Effector memory CD8-positive, alpha-beta T cell (primary cell): ENCODE measurements at places on chromosomes 7 and 10.

GRCh38 chr10:72086466-72087391 lies 1.6 kb downstream of the SPOCK2 start:
- no peaks in the 10 kb centered on the region for H3K27me3 ChIP-seq
- H3K4me3 ChIP-seq = peak overlapping the region; percentile 94
- H3K36me3 ChIP-seq = peaks cover 72% of the 10 kb centered on the region
- peak overlapping the region; percentile 99 for H3K27ac ChIP-seq
- DNase-seq = peak; percentile 63
- H3K4me1 ChIP-seq = peaks cover 57% of the 10 kb centered on the region

DNA sequence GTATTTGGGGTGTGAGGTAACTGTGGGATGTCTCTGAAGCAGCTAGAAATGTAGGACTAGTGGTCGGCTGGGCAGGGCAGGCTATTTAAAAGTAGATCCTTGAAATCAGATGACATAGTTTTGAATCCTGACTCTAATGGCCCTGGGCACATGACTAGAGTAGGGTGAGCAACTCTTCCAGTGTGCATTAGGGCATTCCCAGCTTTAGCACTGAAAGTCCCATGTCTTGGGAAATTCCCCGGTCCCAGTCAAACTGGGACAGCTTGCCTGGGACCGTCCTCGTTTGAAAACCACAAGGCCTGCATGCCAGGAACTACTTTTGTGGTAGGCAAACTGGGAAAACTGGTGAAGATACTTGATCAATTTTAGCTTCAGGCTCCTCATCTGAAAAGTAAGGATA lies 255.3 kb downstream of the PTEN start:
- H3K36me3 ChIP-seq = no peaks in the 10 kb centered on the region
- no peak overlapping the region for H3K4me3 ChIP-seq
- H3K27ac ChIP-seq = no peak overlapping the region
- peaks cover 20% of the 10 kb centered on the region for H3K4me1 ChIP-seq
- no peaks in the 10 kb centered on the region for H3K27me3 ChIP-seq

- H3K4me3 ChIP-seq = no peak overlapping the region
- H3K4me1 ChIP-seq = peaks cover 14% of the 10 kb centered on the region
- DNase-seq = no peak
- H3K27me3 ChIP-seq = no peaks in the 10 kb centered on the region
Measured at GRCh38 chr7:101898106-101898505, 80.7 kb downstream of the CUX1 start.

DNA sequence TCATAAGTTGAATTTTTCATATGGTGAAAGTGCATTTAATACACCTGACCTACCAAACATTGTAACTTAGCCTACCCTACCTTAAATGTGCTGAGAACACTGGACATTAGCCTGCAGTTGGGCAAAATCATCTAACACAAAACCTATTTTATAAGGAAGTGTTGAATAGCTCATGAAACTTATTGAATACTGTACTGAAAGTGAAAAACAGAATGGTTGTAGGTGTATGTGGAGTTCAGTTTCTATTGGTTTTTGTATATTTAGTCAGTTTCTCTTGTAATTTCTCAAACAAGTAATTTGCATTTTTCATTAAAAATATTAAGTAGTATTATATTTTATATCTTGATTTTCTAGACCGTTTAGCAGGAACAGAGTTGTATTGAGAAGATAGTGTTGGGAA lies 15.3 kb downstream of the CCDC7 start:
- H3K27ac ChIP-seq = no peak overlapping the region
- H3K4me3 ChIP-seq = no peak overlapping the region

- H3K27ac ChIP-seq = peak overlapping the region; percentile 57
- no peak overlapping the region for H3K4me3 ChIP-seq
- no peak for DNase-seq
- peaks cover 10% of the 10 kb centered on the region for H3K4me1 ChIP-seq
- H3K36me3 ChIP-seq = peaks cover 21% of the 10 kb centered on the region
- peaks cover 6% of the 10 kb centered on the region for H3K27me3 ChIP-seq
Measured at GRCh38 chr7:5139998-5140397, 50.0 kb upstream of the WIPI2 start.

GRCh38 chr7:138784692-138785091 lies 13.1 kb upstream of the TMEM213 start:
- H3K4me1 ChIP-seq = no peaks in the 10 kb centered on the region
- no peak overlapping the region for H3K4me3 ChIP-seq
- H3K27ac ChIP-seq = no peak overlapping the region
- H3K36me3 ChIP-seq = no peaks in the 10 kb centered on the region
- peaks cover 32% of the 10 kb centered on the region for H3K27me3 ChIP-seq
- no peak for DNase-seq

DNA sequence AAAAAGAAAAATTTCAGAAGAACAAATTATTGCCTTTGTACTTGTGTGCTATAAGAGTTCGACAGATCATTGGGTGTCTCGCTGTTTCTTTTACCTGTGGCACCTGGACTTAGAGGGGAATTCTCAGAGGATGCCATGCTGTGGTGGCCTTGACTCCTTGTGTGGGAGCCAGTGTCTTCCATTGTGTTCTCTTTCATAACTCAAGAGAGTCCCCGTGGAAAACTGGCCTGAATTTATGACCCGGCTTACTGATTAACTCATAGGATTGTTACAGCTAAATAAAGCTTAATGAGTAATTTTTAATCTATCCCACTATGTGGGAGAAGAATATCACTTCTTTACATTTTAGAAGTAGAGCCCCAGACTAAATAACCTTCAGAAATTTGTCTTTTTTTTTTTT lies 54.5 kb downstream of the UBE3C start:
- H3K27ac ChIP-seq = no peak overlapping the region
- no peaks in the 10 kb centered on the region for H3K4me1 ChIP-seq
- no peaks in the 10 kb centered on the region for H3K27me3 ChIP-seq
- H3K4me3 ChIP-seq = no peak overlapping the region

- no peaks in the 10 kb centered on the region for H3K27me3 ChIP-seq
- no peak overlapping the region for H3K4me3 ChIP-seq
- DNase-seq = no peak
- H3K36me3 ChIP-seq = no peaks in the 10 kb centered on the region
Measured at GRCh38 chr10:24872049-24872789, 80.2 kb downstream of the PRTFDC1 start.

GRCh38 chr10:5530412-5530806 lies 5.6 kb downstream of the CALML3 start:
- no peak for DNase-seq
- H3K4me1 ChIP-seq = no peaks in the 10 kb centered on the region
- no peaks in the 10 kb centered on the region for H3K36me3 ChIP-seq
- no peak overlapping the region for H3K27ac ChIP-seq

DNA sequence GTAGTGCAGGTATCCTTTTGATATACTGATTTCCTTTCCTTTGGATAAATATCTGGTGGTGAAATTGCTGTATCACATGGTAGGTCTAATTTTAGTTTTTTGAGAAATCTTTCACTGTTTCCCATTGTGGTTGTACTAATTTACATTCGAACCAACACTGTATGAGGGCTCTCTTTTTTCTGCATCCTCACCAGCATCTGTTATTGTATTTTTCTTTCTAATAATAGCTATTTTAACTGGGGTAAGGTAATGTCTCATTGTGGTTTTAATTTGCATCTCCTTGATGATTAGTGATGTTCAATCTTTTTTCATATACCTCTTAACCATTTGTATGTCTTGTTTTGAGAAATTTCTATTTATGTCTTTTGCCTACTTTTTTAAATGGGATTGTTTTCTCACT lies 335.4 kb upstream of the MTPN start:
- no peak overlapping the region for H3K27ac ChIP-seq
- no peaks in the 10 kb centered on the region for H3K36me3 ChIP-seq
- H3K4me1 ChIP-seq = no peaks in the 10 kb centered on the region
- H3K4me3 ChIP-seq = no peak overlapping the region
- no peaks in the 10 kb centered on the region for H3K27me3 ChIP-seq
- DNase-seq = no peak

DNA sequence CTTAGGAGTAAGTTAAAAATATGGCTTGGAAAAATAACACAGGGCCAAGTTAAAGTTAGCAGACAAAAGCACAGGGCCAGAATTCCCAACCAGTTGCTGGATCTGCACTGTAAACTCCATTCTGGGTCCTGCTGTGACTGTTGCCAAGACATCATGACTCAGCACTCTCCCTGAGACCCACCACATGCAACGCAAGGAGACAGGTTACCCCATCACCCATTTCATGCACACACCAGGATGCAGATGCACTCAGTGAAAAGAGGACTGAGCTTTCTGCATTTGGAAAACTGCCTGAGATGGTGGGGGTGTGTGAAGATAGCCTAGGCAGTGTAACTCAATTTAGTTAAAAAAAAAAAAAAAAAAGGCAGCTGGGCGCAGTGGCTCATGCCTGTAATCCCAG lies 97.6 kb upstream of the ZNF438 start:
- H3K36me3 ChIP-seq = no peaks in the 10 kb centered on the region
- peaks cover 3% of the 10 kb centered on the region for H3K4me1 ChIP-seq
- peaks cover 3% of the 10 kb centered on the region for H3K27me3 ChIP-seq
- H3K27ac ChIP-seq = no peak overlapping the region

DNA sequence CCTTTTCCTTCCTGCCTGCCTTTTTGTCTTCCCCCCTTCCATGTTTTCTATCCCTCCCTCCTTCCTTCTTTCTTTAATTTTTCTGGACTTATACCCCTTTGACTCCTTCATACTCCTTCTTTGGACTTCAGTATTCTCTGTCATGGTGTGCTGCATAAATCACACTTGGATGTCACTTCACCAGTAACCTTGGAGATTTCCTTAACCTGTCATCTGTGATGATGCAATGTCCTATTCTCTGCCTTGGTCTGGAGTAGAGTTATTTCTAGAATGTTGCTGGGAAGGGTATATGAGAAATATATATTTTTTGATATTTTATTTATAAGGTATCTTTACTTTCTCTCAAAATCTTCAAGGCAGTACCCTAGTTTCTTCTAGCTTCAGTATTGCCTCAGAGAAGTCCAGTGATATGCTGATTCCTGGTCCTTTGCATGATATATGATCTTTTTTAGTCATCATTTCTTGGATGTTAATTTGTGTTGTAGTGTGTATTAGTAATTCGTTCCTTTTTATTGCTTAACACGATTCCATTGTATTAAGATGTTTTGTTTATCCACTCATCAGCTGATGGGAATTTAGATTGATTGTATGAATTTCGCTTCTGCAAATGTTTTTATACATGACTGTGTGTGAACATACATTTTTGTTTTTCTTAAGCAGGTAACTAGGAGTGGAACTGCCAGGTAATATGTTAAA lies 206.9 kb upstream of the MBL2 start:
- no peak overlapping the region for H3K27ac ChIP-seq
- H3K36me3 ChIP-seq = no peaks in the 10 kb centered on the region
- no peak for DNase-seq

- H3K4me3 ChIP-seq = no peak overlapping the region
- DNase-seq = no peak
- H3K36me3 ChIP-seq = peaks cover 3% of the 10 kb centered on the region
- H3K4me1 ChIP-seq = no peaks in the 10 kb centered on the region
- peak overlapping the region; percentile 73 for H3K27ac ChIP-seq
- no peaks in the 10 kb centered on the region for H3K27me3 ChIP-seq
Measured at GRCh38 chr7:43942997-43943396, 16.8 kb downstream of the UBE2D4 start.

DNA sequence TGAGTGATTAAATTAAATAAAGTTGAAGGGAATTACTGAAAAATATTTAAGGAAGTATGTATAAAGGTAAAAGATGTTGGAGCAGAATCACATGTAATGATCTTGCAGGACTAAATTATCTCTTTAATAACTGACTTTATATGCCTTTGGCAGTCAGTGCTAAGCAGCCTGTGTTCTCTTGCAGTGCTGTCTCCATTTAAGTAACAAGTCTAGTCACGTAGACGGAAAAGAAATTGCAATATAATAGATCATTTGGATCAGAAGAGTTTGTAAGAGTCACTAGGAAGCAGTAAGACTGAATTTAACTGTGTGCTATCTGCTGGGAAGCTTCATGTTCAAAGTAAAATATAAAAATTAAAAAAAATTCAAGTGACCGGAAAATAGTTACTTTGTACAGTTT lies 21.4 kb downstream of the BZW2 start:
- H3K27me3 ChIP-seq = no peaks in the 10 kb centered on the region
- peaks cover 34% of the 10 kb centered on the region for H3K36me3 ChIP-seq
- no peak for DNase-seq
- H3K27ac ChIP-seq = no peak overlapping the region
- H3K4me3 ChIP-seq = no peak overlapping the region

DNA sequence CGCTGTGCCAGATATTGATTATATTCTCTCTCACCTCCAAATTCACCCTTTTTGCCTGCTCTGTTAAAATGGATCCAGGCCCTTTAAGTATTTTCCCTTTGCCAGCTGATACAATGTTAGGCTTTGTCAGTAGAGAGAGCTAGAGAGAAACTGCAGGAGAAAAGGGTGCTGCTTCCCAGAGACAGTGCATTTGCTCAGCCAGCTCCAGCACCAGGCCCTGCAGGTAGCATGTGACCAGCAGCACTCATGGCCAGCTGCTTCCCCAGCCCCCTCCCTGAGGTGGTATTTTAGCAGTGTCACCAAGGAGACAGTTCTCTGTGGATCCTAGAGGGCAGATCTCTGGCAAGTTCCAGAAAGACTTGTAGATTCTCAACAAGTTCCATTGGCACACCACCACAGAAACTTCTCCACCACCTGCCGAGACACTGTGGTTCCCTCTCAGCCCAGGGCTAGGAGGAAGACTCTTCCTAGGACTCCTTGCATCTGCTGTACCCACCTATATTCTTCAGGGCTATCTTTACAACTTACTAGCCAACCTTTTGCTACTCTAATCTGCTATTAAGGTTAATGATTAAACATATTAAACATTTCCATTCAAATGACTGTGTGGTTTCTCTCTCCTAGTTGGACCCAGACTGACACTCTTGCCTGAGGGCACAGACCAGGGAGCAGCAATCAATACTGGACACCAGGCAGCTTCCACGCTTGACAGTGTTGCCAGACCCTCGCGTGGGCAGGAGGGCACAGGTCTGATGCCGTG lies 35.6 kb upstream of the ADAM12 start:
- no peak overlapping the region for H3K27ac ChIP-seq
- H3K27me3 ChIP-seq = no peaks in the 10 kb centered on the region
- peaks cover 20% of the 10 kb centered on the region for H3K4me1 ChIP-seq
- no peak overlapping the region for H3K4me3 ChIP-seq

DNA sequence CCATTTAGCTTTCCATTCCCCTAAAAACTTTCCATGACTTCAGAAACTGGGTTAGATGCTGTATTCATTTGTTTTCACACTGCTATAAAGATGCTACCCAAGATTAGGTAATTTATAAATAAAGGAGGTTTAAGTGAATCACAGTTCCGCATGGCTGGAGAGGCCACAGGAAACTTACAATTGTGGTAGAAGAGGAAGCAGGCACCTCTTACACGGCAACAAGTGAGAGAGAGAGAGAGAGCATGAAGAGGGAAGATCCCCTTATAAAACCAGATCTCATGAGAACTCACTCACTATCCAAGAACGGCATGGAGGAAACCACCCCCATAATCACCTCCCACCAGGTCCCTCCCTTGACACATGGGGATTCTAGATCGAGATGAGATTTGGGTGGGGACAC lies 336.8 kb downstream of the TFEC start:
- no peak for DNase-seq
- H3K36me3 ChIP-seq = no peaks in the 10 kb centered on the region
- no peak overlapping the region for H3K4me3 ChIP-seq
- no peak overlapping the region for H3K27ac ChIP-seq
- H3K27me3 ChIP-seq = no peaks in the 10 kb centered on the region
